Retinal pigment epithelial cell (primary cell): ENCODE measurements at places on chromosomes 3 and 15.

DNA sequence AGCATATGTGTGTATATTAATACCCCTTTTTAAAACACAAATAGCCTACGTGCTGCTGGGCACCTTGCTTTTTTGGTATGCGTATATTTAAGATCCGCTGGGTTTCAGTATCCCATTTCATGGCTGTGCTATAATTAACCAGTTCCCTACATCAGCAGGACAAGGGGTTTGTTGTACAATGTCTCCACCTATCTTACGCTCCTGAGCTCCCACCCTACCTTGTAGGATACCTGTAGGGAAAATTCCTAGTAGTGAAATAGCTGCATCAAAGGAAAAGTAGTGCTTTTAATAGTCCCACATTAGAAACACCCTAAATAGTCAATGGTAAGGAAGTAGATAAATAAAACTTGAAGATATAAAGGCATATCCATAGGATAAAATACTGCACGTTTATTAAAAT, 1.4 kb downstream of the MAP6D1 start:
- DNase-seq: no peak

DNA sequence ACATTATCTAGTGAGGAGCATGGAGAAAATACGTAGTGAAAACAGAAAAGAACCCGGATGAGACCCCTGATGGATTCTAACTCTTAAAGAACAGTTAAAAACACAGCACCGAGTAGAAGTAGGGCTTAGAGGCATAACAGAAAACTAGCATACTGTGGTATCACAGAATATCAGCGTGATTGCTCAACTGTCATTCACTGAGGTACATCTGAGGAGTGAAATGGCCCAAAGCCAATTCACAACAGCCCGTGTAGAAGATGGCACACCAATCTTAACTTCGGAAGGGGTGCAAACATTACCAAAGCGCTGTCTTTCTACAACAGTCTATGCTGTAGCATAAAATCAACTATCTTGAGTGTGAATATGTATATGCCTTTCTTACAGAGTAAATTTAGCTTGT, 1.8 kb downstream of the CLASP2 start:
- no peak for DNase-seq

DNA sequence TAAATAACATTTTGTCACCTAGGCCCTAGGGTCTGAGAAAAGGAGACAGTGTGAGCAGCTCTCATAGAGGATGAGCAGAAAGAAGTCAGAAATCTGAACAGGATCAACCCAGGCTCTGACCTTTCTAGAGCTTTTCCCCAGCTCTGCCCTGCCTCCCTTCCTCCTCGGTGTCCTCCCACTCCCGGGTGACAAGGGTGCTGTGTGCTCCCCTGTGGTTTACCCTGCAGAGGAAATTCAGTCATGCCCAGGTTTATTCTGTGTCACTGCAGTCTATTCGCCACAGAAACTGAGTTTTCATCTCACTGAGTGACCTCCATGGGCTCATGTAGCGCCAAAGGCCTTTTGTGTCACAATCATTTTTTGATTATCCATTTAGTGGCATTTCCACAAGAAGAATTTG, 76.6 kb downstream of the IL12A start:
- DNase-seq: no peak

DNA sequence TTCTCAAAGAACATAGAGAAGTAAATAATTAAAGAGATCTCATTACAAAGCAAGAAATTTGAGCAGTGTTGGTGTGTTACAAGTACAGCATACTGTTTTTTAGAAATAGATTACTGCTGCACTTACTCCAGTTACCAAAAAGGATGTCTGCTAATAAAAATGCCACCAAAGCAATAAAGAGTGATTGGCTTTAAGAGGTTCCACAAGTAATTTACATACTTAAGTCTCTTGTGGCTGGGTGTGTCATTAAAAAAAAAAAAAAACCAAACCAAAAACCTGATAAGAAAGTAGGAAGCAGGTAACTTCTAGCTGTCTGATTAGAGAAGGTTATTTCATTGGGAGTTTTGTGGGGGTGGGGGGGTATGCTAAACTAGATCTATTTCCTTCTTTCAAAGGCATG, 15.2 kb downstream of the RAB11A start:
- no peak for DNase-seq

DNA sequence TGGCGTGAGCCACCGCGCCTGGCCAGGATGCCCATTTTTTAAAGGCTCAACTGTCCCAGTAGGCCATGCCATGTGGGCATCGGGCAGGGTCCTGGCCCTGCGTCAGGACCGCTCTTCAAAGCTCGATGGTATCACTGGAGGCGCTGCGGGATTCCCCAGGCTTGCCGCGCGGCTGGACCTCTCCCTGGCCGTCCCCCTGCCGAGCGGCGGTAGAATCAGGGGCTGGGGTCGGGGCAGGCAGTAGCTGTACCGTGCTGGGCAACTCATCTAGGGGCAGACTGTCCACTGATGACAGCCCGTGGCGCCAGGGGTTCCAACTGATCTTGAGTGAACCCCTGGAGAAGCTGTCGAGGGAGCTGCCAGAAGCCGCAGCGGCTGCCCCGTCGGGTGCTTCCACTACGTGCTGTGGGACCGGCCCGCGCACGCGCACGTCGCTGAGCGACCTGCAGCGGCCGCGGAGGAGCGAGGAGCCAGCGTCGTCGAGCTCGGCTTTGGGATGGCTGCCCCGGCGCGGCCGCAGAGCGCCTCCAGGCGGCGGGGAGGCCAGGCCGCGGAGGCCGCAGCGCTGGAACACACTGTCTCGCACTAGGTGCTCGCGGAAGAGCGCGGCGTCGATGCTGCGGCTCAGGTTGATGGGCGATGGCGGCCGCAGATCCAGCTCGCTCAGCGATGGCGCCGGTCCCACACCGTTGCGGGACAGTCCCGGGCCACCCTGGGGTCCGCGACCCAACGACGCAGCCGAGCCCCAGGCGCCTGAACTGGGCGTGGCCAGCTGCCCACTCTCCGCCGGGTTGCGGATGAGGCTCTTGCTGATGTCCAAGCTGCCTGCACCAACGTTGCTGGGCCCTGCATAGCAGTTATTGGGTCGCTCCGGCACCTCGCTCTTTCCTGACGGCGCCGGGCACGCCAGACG, 5.8 kb downstream of the PRRT3 start:
- no peak for DNase-seq
